ENCODE measurements at places on chromosomes 12 and 14.

DNA sequence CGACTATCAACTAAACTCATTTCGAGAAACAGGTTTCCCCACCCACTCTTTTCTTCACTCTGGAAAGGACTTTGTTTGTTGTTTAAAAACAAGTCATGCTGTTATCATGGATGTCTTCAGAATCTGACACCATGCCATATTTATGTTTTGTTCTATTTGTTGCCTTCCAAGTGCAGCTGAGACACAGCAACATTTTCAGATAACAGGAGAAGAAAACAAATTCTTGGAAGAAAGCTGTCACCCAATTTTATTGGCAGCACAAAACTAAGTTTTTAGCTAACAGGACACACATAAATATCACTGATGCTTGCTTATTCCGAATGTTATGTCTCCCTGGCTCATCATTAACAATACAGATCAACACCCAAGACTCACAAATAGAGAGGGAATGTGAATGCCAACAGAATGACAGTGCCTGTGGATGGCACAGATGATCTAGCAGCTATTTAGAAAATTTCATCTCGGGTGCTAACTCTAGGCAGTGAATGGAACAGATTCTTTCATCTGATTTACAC is 147.9 kb downstream of the RPS29 start:
- no peak for DNase-seq

GRCh38 chr12:9273276-9273675 is 65.1 kb upstream of the PZP start:
- no peak for DNase-seq

DNA sequence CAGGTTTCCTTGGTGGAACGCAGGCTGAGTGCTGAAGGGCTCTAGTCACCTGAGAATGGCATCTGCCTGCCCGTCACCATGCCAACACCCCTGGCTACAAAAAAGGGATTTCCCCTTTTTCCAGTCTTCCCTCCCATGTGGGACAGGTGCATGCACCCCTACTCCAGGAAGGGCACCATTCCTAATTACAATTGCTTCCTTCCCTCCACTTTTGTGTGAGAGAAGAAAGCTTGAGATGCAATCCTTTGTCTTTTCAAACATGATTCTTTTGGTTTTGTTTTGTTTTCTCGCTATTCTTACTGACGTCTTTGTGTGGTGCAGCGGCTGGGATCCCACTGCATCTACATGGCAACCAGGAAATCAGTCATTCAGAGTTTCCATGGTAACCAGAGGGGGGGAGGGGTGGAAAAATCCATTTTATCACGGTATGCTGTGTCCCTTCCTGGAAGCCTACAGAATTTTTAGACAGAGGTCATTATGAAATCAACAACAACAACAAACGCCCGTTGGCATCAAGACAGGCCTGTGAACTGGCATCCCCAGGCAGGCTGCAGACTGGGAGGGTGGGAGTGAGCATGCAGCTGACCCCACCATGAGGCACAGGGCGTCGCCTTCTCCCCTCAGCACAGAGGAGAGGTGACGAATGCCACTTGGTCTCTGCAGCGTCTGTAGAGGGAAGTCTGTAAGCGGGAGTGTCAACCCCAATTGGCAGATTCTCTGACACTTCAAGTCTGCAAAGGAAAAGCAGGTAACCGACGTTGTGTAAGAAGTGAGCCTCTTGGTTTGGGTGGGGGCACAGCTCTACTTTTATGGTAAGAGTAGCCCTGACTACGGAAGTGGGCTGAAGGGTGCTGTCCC is 13.6 kb upstream of the GNG2 start:
- DNase-seq: peak; percentile 60

- no peak for DNase-seq
Observed at GRCh38 chr14:68879841-68880575, 87.1 kb upstream of the ZFP36L1 start.

- DNase-seq: no peak
Observed at GRCh38 chr12:1864867-1865266, 44.5 kb downstream of the LRTM2 start.

DNA sequence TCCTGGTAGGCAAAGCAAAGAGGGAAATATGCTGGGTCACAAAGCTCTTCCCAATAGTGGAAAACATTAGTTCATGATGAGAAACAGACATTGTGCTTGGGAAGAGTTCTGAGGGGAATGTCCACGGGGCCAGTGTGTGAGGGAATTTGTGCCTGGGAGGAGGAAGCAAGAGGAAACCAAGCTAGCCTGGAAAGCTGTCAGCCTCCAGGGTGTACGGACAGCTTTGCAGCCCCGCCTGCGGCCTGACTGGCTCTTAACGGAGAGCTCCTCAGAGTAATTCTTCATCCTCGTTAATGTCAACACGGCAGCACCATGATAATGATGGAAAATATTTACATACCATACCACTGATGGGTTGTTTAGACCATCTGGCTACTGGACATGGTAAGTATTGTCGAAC is 32.4 kb downstream of the PITPNM2 start:
- DNase-seq: no peak

GRCh38 chr14:96146131-96146771 is 58.4 kb upstream of the BDKRB2 start:
- DNase-seq: no peak

DNA sequence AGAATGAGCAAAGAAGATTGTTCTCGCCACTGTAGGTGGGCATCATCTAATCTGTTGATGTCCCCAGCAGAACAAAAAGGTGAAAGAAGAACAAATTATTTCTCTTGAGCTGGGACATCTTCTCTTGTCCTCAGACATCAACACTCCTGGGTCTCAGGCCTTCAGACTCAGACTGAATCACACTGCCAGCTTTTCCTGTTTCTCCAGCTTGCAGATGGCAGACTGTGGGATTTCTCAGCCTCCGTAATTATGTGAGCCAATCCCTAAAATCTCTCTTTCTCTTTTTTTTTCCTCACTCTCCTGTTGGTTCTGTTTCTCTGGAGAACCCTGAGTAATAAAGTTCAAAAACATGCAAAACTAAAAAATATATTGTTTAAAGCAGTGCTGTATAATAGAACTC is 3.7 kb upstream of the TMPRSS12 start:
- no peak for DNase-seq

DNA sequence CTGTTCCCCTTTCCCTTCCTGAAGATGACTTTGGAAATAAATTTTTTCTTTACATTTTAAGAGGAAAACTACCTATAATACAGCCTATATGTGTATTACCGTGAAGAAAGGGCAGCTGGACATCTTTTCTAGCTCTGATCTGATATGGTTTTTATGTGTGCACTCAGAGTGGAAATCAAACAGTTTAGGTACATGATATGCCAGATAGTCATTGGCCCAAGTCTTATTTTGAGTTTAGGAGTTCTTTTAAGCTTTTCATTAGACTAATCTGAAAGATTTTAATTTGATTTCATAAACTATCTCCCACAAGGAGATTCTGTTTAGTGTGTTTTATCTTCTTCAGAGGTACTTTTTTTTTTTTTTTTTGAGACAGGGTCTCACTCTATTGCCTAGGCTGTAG is 48.8 kb downstream of the KIAA0586 start:
- DNase-seq: no peak

DNA sequence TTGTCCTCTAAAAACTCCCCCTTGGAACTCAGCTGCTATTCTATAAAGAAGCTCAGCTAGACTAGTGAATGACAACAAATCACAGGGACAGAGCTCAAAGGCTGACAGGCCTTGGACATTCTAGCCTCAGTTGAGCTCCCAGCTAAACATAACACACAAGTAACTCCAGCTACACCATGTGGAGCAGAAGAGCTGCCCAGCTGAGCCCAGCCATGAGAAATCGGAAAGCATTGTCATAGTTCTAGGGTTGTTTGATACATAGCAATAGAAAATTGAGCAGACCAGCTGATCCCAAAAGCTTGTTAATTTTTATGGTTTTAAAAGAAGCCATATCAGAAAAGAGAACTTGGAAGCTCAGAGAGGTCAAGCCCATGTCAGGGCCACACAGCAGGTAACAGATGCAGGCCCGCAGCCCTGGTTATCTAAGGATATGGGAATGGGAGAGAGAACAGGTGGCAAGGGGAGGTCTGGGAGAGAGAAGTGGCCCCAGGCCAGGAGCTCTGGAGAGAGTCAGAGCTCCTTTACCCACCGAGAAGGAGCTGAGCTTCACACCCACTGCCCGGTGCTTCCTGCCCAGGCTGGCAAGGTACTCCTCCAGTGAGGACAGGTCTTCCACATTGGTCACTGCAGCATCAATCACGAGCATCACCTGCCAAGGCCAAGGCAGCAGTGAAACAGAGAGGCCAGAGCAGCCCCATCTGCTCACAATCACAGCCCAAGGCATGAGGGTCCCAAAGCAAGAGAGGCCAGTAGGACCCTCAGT is 2.9 kb downstream of the NGB start:
- no peak for DNase-seq

GRCh38 chr14:31441273-31442111 is 15.8 kb downstream of the DTD2 start:
- no peak for DNase-seq

DNA sequence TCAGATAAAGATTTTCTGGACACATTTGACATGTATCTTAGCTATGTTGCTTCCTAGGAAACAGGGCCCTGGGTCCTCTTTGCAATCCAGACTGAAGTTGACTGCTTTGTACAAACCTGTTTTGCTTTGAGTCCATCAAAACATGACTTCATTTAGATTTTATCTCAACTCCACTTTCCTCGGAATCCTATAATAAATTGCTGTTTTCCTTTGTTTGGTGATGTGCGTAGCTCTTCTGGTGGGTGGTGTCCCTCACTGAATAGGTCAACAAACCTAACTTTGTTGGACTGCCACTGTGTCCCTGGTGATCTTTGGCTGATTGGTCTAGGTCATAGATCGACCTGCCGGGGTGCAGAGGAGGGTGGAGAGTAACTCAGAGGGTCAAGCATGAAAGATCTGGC is 735 bp upstream of the P2RX7 start:
- DNase-seq: no peak

DNA sequence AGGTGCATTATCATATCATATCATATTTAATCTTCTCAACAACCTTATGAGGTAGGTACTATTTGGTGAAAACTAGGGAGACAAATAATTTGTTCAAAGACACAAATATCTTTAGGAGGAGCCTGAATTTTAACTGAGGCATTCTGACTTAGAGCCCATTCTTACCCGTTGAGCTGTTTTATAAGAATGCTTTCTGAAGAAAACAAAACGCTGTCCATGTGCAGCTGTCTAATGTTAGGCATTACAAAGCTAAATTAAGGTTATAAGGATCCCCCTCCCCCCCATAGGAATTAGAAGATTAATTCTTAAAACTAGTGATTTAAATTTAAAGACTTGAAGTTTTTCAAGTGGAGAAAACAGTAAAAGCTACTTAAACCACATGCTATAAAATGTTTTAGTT is 6.4 kb downstream of the KTN1 start:
- DNase-seq: no peak

DNA sequence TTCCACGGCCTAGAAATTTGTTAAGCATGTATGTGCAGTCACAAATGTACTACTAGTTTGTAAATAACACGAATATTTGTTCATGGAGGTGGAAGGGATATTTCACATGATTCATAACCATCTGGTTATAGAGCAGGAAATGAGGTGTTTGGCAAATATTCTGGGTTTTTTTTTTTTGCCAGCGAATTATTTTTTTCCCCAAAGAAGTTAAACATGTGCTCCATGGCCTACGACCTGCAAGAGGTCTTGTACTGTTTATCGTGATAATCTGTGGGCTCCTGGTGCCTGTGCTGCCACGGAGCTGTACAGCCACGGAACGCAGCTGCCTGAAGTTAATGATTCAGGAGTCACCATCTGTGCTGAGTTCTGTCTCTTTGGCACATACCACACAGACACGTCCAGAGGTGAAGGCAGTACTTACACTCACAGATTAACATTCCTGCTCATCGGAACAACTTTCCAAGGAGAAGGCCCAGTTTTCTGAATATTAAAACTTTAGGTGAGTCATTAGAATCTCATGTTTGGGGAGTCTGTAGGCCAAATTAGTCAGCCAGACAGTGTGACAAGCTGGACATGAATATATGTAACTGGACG is 156.3 kb downstream of the TMX1 start:
- DNase-seq: no peak

GRCh38 chr14:79057333-79057732 is 887.2 kb downstream of the NRXN3 start:
- DNase-seq: no peak

- DNase-seq: no peak
Observed at GRCh38 chr14:39668449-39668848, 236.2 kb upstream of the FBXO33 start.

DNA sequence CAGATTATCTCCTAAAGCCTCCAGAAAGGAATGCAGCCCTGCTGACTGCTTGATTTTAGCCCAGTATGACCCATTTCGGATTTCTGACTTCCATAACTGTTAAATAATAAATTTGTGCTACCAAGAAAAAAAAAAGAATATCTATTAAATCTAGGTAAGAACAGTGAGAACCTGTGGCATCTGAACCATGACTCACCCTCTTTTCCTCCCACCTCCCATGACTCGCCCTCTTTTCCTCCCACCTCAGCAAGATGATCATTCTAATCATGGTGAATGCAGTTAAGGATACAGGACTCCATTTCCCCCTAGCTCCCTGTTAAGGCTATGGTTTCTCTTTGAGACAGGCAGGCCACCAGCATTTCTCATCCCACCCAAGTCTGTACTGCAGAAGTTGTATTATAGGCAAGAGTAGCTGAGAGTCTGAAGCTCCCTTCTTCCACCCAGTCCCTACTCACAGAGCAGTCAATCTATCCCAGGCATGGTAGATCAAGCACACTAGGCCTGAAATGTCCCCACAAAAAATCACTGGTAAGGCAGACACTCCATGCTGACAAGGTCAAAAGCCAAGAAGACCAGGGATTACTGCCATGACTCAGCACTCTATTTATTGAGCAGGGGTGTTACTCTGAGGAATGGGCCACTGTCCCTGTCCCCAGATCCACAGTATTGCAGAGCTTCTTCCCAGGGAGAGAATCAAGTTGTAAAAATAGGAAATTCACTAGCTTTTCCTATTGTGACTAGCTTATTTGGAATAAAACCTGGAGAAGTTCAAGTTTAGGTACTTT is 188.9 kb downstream of the ADAMTS20 start:
- no peak for DNase-seq

- DNase-seq: no peak
Observed at GRCh38 chr12:32063796-32064195, 42.9 kb upstream of the BICD1 start.

DNA sequence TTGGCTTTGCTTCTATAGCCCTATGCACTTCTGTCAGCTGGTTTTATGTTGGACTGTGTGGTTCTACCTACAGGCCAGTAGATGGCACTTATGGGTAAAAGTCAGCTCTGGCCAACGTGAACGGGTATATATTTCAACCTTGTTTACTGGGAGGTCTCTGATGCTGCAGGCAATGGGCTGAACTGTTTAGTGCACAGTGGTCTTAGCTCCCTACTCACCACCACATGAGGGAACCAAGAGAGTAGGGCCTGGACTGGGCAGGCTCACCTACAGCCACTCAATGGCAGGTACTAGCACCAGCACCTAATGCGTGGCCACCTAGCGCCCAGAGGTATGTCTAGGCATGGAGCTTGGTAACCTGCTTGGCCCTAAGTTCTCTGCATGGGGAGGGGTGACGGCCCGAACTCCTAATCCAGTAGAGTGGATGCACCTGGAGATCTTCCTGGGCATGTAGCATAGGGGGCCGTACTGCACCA is 481.8 kb downstream of the TMEM117 start:
- no peak for DNase-seq

- DNase-seq: peak; percentile 68
Observed at GRCh38 chr14:76947078-76947837, 81.2 kb downstream of the IRF2BPL start.
